ENCODE measurements at places on chromosomes 16 and 17. TPM values are rescaled to one million over a fixed set of nuclear protein-coding genes. Genes with fewer than 3 reads are reported as not detected.

Gene WFIKKN1
- polyA plus RNA-seq, result 0.51 TPM

Gene ZNF689
- polyA plus RNA-seq, result 4.9 TPM

DNA sequence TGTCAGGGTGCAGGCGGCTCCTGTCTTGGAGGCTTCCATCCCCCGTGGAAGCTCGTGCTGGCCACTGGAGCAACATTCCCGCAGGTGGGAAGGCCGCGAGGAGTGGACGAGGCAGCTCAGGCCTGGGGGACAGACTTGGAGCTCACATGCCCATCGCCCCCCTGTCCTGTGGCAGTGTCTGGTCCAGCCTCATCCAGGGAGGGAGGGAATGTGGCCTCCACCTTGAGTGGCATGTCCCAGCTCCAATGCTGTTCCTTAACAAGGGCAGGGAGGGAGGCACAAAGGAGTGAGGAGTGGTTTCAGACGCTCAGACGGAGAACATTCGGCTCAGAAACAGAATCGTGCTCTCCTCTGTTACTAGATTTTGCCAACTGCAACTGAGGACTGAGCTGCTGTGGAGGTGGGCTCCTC is 159.4 kb upstream of the CHMP6 start:
- DNase-seq, result no peak

- no peak for DNase-seq
Observed at GRCh38 chr16:11955713-11956123, 9.3 kb upstream of the TNFRSF17 start.

DNA sequence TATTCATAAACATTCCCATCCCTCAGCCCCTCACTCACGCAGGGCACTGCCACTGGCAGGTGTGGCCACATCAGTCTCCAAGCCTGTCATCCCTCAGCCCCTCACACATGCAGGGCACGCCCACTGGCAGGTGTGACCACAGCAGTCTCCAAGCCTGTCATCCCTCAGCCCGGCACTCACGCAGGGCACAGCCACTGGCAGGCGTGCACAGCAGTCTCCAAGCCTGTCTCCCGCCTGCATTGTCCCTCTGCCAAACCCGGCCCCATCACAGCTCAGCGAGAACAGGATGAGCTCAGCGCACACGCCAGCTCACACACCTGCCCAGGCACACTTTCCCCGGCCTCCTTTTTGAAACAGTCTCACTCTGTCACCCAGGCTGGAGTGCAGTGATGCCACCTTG is 11.4 kb upstream of the KREMEN2 start:
- peak; percentile 47 for DNase-seq

Gene LDHD
- 49.0 TPM for polyA plus RNA-seq

GRCh38 chr17:55421179-55421934 is at the start of gene MMD:
Gene MMD (minus strand): TSS chr17:55421835. CDS start chr17:55421695, 140 bp downstream.
- DNase-seq, result no peak

GRCh38 chr17:35242158-35242804 is 591 bp upstream of the SLFN5 start:
- peak; percentile 58 for DNase-seq

Gene SIAH1
- polyA plus RNA-seq, result 12.5 TPM

Gene RCVRN
- polyA plus RNA-seq, result 0.19 TPM

GRCh38 chr17:47802341-47803022 is 19.1 kb downstream of the OSBPL7 start:
- DNase-seq, result no peak

DNA sequence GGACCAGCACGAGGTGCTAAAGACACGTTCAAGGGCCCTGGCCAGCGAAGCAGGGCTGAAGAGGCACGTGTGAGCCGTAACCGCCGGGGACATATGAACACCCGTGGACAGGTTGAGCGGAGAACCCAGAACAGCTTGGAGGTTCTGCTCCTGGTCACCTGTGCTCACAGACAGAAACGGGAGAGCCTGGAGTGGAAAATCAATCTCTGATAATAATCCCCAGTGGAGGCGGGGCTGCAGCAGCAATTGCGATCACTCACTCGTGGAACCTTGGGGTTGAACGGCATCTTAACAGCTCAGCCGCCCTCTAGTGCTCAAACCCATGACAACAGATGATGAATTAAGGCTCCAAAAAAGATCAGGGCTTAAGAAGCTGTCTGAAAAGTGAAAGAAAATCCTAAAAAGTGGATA is 25.6 kb downstream of the WIPI1 start:
- DNase-seq, result no peak

GRCh38 chr17:27495460-27495859 is 39.2 kb downstream of the KSR1 start:
- no peak for DNase-seq

- peak; percentile 82 for DNase-seq
Observed at GRCh38 chr17:74981979-74982662, 5.3 kb upstream of the CDR2L start.

DNA sequence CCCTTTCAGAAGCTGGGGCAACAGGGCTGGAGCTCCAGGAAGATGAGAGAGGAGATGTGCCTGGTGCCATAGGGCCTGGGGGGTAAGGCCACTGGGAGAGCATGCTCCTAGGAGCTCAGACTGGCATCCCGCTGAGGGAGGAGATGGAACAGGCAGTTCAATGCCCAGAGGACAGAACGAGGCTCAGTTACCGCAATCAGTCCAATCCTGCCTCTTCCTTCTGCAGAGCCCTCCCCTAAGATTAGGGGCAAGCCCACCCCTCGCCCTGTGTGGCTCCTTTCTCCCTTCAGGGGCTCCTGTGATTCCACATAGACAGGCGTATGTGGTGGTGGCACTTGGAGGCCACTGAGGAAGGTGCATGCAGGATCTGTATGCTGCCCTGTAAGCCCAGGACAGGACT is 2.4 kb downstream of the CCDC42 start:
- DNase-seq, result no peak

DNA sequence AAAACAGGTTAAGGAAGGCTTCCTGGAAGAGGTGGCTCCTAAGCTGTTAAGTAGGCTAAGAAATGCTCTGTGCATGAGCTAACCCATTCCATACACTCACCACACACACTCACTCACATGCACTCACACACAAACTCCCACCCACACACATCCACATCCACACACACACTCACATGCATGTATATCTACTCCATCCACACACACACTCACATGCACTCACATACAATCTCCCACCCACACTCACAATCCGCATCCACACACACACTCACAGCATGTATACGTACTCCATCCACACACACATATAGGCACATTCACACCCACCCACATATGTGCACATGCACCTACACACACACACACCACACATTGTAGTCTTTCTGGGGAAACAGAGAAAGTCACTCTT is 89.3 kb upstream of the HNF1B start:
- no peak for DNase-seq

GRCh38 chr17:48579760-48580554 is 1.8 kb upstream of the HOXB4 start:
- no peak for DNase-seq

Gene ADCY7
- 5.3 TPM for polyA plus RNA-seq

- no peak for DNase-seq
Observed at GRCh38 chr16:56995136-56995805, 5.9 kb downstream of the NLRC5 start.

GRCh38 chr16:62392698-62393097 is 356.5 kb upstream of the CDH8 start:
- DNase-seq, result no peak

GRCh38 chr17:49447628-49448302 is 33.1 kb upstream of the PHB1 start:
- DNase-seq, result peak; percentile 49

- no peak for DNase-seq
Observed at GRCh38 chr16:12188935-12189249, 212.4 kb downstream of the SNX29 start.

Gene TBC1D3H
- polyA plus RNA-seq, result not detected

Gene MC1R
- 1.4 TPM for polyA plus RNA-seq

DNA sequence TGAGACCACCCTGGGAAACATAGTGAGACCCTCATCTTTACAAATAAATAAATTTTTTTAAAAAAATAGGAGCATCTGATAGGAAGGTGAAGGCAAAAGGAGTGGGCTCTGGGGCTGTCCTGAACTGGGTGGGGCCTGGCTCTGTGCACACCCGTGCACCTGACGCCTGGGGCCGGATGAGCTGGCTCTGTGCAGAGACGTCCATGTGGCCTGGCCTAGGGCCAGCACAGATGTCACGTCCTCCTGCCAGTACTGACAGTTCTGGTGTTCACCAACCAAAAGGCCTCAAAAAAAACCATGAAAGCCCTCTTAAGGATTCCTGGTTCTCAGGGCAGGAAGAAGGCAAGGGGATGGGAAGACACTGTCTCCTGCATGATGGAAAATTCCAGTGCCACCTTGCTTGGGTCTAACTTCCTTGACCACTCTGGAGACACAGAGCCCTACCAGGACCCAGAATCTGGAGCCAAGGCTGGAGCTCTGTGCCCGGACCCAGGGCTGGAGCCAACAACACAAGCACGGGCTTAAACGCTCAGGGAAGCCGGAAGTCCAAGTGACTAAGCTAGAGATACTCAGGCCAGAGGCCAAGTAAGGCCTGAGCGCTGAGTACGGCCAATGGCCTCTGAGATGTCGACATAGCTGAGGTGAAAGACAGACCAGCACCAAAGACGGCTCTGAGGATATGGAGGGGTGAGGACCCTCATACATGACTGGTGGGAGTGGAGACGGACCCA is 32.9 kb downstream of the COPRS start:
- no peak for DNase-seq

GRCh38 chr16:52512297-52512987 is 34.5 kb downstream of the TOX3 start:
- no peak for DNase-seq

- DNase-seq, result no peak
Observed at GRCh38 chr16:53150769-53151168, 96.0 kb downstream of the CHD9 start.

DNA sequence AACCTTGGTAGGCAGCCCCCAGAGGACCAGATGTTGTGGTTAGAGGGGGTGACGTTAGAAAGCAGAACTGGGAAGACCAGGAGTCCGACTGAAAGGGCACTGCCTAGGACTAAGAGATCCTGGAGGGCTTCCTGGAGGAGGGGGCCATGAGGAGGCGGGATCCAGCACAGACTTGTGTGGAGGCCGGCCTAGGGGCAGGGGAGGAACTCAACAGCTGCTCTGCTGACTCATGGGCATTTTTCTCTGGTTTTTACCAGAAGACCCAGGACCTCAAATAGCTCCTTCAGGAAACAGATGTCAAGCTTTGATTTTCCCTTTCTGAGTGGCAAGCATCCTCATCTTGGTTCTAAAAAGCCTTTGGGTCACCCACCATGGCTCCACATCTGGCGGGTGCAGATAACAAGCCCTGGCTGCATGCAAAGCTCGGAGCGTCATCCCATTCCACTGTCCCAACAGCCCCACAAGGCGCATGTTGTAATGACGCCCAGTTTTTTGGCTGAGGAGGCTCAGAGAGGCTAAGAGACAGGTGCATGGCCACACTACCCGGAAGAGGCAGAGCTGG is 29.0 kb downstream of the IL21R start:
- no peak for DNase-seq

GRCh38 chr16:52054326-52054725 is 492.6 kb downstream of the TOX3 start:
- no peak for DNase-seq

- no peak for DNase-seq
Observed at GRCh38 chr16:66523861-66524354, 26.0 kb downstream of the TK2 start.

DNA sequence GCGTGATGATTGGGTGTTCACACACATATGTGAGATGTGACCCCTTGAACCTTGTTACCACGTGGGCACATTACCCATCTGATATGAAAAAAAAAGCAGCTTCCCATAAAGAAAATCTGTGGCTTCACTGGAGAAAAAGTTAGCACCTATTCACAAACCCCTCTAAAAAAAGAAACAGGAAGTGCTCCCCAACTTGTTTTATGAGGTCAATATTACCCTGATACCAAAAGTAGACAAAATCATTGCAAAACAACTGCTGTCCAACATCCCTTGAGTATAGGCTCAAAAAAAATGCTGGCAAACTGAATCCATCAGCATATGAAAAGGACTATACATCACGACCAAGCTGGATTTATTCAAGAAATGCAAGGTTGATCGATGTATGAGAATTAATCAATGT is 99.7 kb upstream of the RBL2 start:
- DNase-seq, result no peak

- no peak for DNase-seq
Observed at GRCh38 chr17:28865946-28866752, 11.3 kb downstream of the ERAL1 start.

Gene TIMP2
- 54.4 TPM for polyA plus RNA-seq

GRCh38 chr17:82889496-82890338 is 49.9 kb upstream of the ZNF750 start:
- DNase-seq, result peak; percentile 25

Gene ACSM2A
- not detected for polyA plus RNA-seq

DNA sequence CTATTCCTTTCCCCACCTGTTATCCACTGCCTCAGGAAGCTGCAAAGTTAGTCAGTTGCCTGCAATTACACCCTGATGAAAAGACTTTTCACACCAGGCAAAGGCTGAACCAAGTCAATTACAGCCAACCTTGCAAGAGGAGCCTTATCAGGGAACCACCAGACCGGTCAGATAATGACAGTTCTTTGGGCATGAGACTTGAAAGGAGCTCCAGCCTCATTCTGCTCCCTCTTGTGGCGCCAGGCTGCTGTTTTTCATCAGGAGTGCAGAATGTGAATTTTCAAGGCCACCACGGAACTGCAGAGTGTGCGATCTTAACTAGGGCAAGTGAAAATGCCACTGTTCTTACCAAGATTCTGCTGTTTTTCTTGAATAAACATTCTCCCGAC is 22.5 kb downstream of the DNAI2 start:
- DNase-seq, result peak; percentile 70

Gene TBC1D28
- not detected for polyA plus RNA-seq

DNA sequence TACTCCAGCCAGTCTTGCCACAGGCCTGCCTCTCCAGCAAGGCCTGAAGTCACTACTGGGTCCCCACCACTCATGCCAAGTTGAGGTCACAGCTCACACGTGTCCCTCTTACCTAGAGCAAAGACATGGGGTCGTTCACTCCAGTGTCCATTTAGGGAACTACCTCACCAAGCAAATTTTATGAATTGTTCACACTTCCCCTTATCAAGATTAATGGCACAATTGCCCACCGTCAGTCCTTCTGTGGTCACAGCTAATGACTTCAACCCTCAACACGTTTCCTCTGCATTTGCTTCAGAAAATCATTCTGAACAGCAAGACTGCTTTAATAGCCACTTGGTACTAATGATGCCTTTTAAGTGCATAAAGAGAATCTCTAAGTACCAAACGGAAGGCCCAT is 14.6 kb downstream of the IRX6 start:
- no peak for DNase-seq

Gene KCNH4
- 0.10 TPM for polyA plus RNA-seq

DNA sequence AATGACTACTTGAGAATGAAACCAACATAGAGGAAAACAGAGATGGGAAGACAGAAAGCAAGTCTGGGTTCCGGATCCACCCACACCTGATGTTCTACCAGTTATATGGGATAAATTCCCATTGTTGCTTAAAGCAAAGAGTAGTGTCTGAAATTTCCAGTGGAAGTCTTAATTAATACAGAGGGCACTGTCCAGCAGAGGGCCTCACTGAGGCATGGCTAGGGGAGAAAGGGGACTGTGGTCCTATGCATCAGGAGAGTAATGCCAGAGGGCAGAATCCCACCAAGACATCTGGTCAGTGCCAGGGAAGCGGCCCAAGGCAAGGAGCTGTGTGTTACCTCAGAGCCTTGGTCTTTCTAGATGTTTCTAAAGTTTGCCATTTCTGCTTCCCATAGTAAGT is 7.5 kb upstream of the UMOD start:
- DNase-seq, result no peak

GRCh38 chr17:71163121-71163812 is 957.6 kb upstream of the SOX9 start:
- DNase-seq, result no peak

Gene ZNF598
- 33.8 TPM for polyA plus RNA-seq

Gene ZNF821
- polyA plus RNA-seq, result 2.3 TPM

Gene PRM2
- not detected for polyA plus RNA-seq
